ENCODE measurements at places on chromosomes 13 and 19.

GRCh38 chr13:74778946-74779345 is 644.7 kb upstream of the KLF12 start:
- DNase-seq = no peak

DNA sequence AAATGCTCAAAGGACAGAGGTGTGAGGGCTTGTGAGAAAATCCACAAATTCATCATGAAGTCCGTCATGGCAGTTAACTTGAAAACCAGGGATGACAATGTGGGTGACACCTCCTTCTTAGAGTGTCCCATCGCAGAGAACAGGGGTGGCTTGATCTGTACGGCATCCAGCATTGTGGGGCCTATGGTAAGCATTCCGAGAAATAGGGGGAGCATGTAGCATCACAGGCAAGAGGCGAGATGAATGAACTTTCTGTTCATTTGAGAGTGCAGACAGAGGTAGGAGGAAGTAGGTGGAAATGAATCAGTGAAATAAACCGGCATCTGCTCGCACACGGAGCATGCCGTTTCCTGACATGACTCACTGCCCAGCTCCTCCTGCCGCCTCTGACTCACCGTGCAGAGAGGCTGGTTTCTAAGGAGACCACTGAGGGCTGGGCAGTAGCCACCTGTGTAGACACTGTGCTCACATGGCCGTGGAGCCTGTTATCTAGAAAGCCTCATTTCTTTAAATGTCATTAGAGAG is 339.0 kb downstream of the RFC3 start:
- no peak for DNase-seq

GRCh38 chr13:54029226-54029625 is 1000.6 kb downstream of the OLFM4 start:
- DNase-seq = no peak

DNA sequence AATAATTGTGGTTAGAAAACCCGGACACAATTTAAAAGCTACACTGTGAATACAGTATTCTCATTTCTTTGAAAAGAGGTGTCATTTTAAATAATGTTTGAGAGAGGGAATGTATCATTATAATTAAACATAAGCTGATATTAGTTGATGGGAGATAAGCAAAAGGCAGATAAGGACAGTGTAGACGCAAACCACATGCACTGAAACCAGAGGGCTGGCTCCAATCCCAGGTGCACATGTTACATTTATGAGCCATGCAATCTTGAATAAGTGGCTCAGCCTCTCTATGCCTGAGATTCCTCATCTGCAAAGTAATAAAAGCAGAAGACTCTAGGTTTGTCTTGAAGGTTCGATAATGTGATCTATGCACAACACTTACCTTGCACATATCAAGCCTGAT is 238.7 kb downstream of the EFNB2 start:
- DNase-seq = no peak

GRCh38 chr13:47747901-47748300 is 253.2 kb downstream of the SUCLA2 start:
- no peak for DNase-seq

- DNase-seq = no peak
Measured at GRCh38 chr13:20993661-20994440, 67.5 kb downstream of the LATS2 start.

DNA sequence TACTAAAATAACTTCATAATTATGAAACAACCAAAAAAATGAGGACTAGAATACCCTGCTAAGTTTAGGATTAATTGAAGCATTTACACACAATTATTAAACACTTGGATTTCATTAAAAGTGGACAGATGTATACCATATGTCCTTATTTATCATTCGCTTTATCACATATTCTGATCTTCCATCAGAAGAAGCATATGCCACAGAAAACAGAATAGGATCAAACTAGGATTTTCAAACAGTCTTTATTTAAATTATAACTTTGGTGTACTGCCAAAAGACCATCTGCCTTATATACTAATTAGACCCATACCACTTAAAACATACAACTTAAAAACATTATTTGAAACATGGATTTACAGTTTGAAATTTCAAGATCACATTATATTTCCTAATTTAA is 727.1 kb upstream of the KLHL1 start:
- DNase-seq = peak; percentile 52

DNA sequence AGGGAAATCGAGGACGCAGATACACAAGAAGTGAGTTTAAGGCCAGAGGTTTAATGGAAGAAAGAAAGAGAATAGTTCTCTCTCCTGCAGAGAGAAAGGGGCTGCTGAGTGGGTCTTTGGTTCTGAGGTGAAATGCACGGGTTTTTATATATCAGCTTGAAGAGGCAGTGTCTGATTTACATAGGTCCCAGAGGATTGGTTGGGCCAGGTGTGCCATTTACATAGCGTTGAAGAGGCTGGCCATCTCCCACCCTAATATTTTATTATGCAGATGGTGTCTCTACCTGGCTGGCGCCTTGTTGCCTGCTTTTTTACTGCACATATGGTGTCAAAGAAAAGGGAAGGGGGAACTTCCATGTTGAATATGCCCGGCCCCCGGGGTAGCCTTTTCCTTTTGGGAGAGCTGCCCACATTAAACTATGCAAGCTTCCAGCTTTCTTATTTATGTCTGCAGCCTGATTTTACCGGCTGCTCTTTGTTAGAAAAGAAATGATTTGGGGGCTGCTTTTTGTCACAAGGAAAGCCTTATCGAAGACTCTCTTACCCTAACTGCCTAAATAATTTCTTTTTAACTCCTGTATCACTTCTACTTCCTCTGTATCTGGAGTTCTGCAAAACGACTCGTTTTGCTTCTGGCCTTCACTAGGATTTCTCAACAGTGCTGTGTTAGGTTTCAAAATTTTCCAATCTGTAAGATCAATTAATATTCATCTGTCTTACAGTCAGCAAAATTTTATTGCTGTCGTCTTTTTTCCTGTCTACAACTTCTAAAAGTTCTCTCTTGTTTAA is 268.5 kb downstream of the B3GLCT start:
- no peak for DNase-seq

DNA sequence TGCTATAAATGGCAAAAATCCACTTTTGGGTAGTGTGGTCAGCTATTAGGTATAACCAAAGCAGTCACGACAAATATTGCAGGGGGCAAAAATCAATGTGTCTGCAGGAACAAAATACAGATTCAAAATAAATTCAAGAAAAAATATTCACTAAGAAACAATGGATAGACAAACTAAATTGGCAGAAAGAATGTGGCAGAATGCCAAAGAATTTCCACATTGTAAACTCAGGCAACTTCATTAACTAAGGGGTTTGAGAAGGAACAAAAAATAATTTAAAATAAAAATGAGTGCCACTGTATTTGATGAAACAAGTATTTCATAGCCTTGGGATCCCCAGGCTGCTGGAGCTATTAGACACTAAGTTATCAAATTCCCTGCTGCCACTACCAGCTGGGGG is 193.1 kb downstream of the VWA8 start:
- no peak for DNase-seq

GRCh38 chr19:21483589-21484170 is 21.7 kb upstream of the ZNF429 start:
- DNase-seq = no peak

- DNase-seq = no peak
Measured at GRCh38 chr13:109021558-109021957, 392.1 kb downstream of the MYO16 start.

DNA sequence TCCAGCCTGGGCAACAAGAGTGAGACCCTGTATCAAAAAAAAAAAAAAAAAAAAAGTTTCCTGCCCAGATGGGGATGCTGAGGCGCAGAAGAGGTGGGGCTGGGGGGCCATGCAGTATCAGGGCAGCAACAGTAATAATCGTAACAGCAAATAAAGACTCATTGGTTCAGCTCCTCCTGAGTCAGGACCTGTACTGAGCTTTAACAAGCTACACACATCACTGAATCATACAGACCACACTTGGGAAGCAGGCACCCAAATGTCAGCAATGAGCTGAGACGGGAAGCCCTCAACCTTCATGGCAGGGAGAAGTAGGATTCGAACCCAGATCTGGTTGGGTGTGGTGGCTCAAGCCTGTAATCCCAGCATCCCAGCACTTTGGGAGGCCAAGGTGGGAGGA is 10.6 kb upstream of the DPF1 start:
- no peak for DNase-seq

GRCh38 chr13:92768602-92769001 is 458.0 kb upstream of the GPC6 start:
- no peak for DNase-seq

- peak; percentile 96 for DNase-seq
Measured at GRCh38 chr19:45276284-45276687, 25.2 kb downstream of the MARK4 start.

DNA sequence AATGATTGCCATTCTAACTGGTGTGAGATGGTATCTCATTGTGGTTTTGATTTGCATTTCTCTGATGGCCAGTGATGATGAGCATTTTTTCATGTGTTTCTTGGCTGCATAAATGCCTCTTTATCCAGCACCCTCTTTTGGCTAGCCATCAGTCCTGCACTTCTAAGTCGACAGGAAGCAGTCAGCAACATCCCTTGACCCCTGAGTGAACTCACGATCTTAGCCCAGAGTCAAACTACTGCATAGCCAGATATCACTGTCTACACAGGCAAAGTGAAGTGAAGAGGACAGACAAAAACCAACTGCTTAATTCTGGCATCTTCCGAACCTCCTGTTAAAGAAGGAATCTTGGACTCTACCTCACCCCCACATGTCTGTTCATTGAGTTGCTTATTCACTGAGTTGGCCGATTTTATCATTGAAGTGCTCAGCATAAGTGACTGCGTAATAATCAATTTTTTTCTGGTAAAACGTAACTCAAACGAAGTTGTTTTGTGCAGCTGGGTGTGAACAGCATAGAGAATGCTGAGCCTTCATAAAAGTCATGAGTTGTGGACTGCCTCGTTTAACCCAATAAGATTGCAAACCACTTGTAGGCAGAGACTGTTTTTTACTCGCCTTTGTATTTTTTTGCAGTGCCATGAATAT is 304.2 kb downstream of the COG6 start:
- no peak for DNase-seq

DNA sequence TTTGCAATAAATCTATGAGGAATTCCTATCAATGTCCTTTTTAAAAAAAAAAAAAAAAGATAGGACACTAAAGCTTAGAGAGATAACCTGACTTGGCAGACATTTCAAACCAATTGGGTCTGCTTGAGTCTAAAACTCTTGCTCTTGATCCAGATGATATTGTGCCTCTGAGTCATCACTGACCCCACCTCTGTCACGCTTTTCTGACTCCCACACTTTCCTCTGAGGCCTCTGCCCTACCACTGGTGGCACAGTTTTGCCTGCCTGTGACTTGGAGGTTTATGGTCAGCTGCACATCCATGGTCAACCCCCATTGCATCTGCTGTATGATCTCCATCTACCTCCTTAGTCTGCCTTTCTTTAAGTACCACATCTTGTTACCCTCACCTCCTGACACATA is 328.7 kb downstream of the SPRY2 start:
- DNase-seq = no peak

DNA sequence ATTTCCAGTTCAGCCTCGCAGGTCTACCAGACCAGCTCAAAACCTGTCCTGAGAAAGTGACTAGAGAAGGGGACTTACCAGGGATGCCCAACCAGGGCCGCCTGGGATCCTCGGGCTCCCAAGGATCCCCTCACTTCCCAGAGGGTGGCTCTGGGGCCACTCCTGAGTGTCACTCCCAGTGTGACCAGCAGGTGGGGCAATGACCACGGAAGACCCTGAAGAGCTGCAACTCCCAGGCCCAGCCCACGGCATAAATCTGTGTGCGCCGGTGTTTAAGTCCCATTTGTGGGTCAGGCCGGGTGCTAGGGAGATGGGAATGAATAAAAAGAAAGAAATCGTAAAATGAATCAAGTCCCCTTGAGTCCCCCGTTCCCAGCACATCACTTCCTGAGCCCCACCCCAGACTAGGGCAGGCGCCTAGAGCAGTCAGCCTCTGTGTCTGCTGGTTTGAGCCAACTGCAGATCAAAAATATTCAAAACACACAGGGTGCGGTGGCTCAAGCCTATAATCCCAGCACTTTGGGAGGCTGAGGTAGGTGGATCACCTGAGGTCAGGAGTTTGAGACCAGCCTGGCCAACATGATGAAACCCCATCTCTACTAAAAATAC is 10.7 kb downstream of the PTGIR start:
- peak; percentile 62 for DNase-seq

- DNase-seq = no peak
Measured at GRCh38 chr13:52903320-52903719, 54.9 kb upstream of the PCDH8 start.

DNA sequence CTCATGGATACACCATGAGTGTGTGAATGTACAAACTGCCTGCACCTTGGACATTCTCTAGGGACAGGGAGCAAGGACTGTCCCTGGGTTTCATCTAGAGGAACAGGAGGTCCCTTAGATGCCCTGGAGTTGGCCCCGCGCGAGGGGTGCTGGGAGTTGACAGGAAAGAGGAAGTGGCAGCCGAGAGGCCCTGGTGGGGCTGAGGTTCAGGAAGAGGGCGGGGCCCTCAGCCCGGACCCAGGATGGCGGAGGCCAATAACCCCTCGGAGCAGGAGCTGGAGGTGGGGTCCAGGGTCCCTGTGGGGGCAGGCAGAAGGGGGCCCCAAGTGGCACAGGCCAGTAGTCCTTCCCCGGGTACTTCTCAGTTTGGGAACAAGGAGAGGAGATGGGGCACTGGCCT is 6.9 kb downstream of the PKN1 start:
- DNase-seq = no peak

DNA sequence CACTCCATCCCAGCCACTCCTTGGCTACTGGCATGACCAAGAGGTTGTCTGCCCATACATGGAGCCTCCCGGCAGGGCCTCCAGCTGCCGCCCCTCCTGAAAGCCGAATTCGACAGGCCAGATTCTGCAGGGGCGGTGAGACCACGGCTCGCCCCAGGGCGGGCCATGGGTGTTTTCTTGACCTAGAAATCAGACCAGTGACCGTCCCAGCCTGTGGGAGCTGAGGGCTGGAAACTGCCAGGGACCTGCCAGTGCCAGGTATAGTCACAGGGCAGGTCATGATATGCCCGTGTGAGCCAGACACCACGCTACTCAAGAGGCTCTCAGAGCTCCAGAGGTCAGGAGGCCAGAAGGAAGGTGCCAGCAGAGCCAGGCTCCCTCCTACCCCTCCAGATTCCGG is 16.8 kb downstream of the DAPK3 start:
- no peak for DNase-seq

DNA sequence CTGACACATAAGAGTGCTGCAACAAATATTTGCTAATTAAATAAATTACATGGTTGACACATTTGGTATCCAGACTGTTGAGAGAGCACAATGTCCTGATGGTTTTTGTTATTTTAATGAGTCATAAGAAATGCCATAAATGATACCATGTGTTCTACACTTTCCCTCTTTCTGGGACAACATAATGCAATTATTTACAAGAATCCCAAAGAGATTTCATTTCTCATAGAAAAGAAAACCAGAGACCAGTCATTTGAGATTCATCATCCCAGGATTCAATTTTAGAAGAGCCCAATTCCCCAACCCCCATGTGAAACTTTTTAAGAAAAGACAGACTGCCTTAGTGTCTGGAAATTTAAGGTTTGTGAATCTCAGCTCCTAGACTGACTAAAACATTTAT is 399.6 kb downstream of the DCT start:
- DNase-seq = no peak

GRCh38 chr19:46407856-46408663 is 5.3 kb downstream of the CCDC8 start:
- DNase-seq = no peak

GRCh38 chr19:4596033-4596904 is 36.8 kb upstream of the SEMA6B start:
- DNase-seq = no peak

- DNase-seq = no peak
Measured at GRCh38 chr19:648904-649801, 9.5 kb downstream of the FGF22 start.
